ENCODE measurements at places on chromosomes 12 and 14. TPM values are rescaled to one million over a fixed set of nuclear protein-coding genes. Genes with fewer than 3 reads are reported as not detected.

Gene NRL
- total RNA-seq, result 5.0 TPM

Gene GCH1
- total RNA-seq, result 3.8 TPM

Gene RIN3
- total RNA-seq, result 6.6 TPM

Gene MYH6
- 13,240 TPM for total RNA-seq

Gene CLEC4D
- not detected for total RNA-seq

Gene MAP3K9
- total RNA-seq, result 1.6 TPM

Gene GRIP1
- 12.6 TPM for total RNA-seq

Gene PLEK2
- 2.1 TPM for total RNA-seq

Gene CLEC7A
- 7.9 TPM for total RNA-seq

Gene SERPINA5
- total RNA-seq, result 7.7 TPM

DNA sequence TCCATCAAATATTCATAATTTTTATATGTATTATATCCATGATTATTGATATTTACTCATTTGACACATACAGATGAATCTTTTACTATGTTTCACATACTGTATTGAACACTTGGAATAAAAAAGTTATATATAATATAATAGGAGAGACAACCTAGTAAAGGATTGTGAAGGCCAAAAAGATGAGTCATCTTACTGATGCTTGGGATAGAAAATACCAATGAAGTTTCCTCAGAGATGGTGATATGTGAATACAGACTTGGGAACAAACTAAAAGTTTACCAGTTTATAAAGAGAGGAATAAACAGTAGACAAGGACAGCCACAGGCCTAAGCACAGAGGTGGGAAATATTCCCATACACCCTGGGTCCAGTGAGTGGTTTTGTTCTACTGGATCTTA, 743.9 kb upstream of the FLRT2 start:
- no peaks in the 10 kb centered on the region for H3K36me3 ChIP-seq
- H3K27ac ChIP-seq, result no peak overlapping the region
- H3K27me3 ChIP-seq, result no peaks in the 10 kb centered on the region

- no peaks in the 10 kb centered on the region for H3K4me1 ChIP-seq
- DNase-seq, result no peak
- H3K4me3 ChIP-seq, result no peak overlapping the region
- H3K36me3 ChIP-seq, result no peaks in the 10 kb centered on the region
- no peak overlapping the region for H3K27ac ChIP-seq
- H3K27me3 ChIP-seq, result no peaks in the 10 kb centered on the region
Observed at GRCh38 chr12:13961971-13962370, 19.4 kb downstream of the GRIN2B start.

- H3K4me3 ChIP-seq, result no peak overlapping the region
- H3K27me3 ChIP-seq, result no peaks in the 10 kb centered on the region
- no peaks in the 10 kb centered on the region for H3K36me3 ChIP-seq
- no peak overlapping the region for H3K27ac ChIP-seq
- DNase-seq, result no peak
- H3K4me1 ChIP-seq, result no peaks in the 10 kb centered on the region
Observed at GRCh38 chr12:90124289-90124688, 415.7 kb upstream of the ATP2B1 start.

GRCh38 chr12:96338852-96339471, 61.3 kb downstream of the CDK17 start:
- H3K4me3 ChIP-seq, result no peak overlapping the region
- H3K36me3 ChIP-seq, result no peaks in the 10 kb centered on the region
- no peak for DNase-seq
- no peaks in the 10 kb centered on the region for H3K27me3 ChIP-seq
- H3K27ac ChIP-seq, result no peak overlapping the region

DNA sequence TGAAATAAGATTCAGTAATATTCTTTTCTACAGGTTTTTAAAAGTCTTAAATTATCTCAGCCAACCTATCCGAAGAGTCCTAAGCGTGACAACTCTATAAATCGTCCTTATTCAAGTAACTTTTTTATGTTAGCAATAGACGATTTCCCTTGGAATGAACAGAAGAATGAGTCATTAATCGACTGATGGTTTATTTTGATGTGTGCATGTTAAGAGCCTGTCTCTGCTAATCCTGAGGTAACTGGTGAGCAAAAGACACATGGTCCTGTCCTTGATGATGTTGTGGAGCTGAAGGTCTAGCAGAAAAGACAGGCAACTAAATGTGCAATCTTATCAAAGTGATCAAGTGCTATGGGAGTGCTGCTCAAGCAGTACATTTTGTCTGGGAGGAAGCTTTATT, 80.4 kb downstream of the DAAM1 start:
- peaks cover 53% of the 10 kb centered on the region for H3K4me1 ChIP-seq
- H3K36me3 ChIP-seq, result peaks cover 22% of the 10 kb centered on the region
- H3K27ac ChIP-seq, result no peak overlapping the region
- no peak for DNase-seq
- H3K4me3 ChIP-seq, result no peak overlapping the region

GRCh38 chr12:25578411-25579143, 25.5 kb upstream of the LMNTD1 start:
- no peaks in the 10 kb centered on the region for H3K27me3 ChIP-seq
- peaks cover 1% of the 10 kb centered on the region for H3K4me1 ChIP-seq
- no peak for DNase-seq
- H3K36me3 ChIP-seq, result no peaks in the 10 kb centered on the region

DNA sequence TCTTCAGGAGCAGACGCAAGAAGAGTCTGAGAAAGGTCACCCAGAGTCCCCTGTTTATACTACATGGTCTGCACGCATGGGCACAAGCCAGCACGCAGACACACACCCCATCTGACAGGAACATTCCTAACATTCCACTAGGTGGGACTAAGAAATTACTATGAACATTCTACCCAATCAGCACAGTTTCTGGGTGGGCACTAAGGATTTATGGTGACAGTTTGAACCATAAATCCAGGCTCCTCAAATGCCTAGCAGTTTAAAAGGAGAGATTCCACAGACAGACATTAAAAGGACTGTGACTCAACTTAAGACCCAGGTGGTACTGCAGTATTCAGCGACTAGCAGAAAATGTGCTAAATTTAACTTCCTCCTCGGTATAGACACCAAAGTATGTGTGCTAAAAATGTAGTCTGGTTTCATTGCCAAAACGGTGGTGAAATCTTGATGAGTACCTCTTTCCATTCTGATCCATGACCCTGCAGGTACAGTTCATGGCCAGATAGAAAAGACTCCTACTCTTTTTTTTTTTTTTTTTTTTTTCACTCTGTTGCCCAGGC, 16.2 kb downstream of the ABHD4 start:
- H3K4me1 ChIP-seq, result peaks cover 6% of the 10 kb centered on the region
- H3K27ac ChIP-seq, result no peak overlapping the region
- no peak overlapping the region for H3K4me3 ChIP-seq
- no peaks in the 10 kb centered on the region for H3K27me3 ChIP-seq

GRCh38 chr14:59918824-59919569, 947 bp upstream of the LRRC9 start:
- peak overlapping the region; percentile 44 for H3K4me3 ChIP-seq
- no peak overlapping the region for H3K27ac ChIP-seq
- no peaks in the 10 kb centered on the region for H3K27me3 ChIP-seq
- no peaks in the 10 kb centered on the region for H3K36me3 ChIP-seq
- H3K4me1 ChIP-seq, result peaks cover 9% of the 10 kb centered on the region

DNA sequence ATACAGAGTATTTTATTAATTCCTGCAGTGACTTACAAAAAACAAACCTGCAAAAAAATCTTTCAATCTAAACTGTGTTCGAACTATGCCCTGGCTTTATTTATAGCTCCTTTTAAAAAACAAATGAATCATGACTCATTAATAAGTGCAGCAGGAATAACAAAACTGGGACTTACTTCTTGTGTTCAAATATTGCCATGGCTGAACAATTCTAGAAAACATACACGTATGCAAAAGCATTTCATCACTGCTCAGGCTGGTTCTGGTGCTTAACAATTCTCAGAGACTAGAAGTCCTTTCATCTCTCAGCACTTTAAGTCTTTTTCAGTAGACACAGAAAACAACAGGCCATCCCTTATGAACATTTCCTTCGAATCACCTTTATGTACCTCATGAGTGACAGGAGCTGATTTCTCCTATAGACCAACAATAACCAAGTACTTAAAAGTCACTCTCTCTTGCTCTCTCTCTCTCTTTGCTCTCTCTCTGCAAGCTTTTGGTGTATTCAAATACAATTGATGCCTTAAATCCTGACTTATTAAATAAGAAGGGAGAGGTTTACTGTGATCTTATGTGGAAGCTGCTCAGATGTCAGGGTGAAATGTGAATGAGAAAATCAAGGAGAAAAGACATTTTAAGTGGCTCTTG, 268.8 kb downstream of the TTC8 start:
- no peak overlapping the region for H3K27ac ChIP-seq
- no peak for DNase-seq

DNA sequence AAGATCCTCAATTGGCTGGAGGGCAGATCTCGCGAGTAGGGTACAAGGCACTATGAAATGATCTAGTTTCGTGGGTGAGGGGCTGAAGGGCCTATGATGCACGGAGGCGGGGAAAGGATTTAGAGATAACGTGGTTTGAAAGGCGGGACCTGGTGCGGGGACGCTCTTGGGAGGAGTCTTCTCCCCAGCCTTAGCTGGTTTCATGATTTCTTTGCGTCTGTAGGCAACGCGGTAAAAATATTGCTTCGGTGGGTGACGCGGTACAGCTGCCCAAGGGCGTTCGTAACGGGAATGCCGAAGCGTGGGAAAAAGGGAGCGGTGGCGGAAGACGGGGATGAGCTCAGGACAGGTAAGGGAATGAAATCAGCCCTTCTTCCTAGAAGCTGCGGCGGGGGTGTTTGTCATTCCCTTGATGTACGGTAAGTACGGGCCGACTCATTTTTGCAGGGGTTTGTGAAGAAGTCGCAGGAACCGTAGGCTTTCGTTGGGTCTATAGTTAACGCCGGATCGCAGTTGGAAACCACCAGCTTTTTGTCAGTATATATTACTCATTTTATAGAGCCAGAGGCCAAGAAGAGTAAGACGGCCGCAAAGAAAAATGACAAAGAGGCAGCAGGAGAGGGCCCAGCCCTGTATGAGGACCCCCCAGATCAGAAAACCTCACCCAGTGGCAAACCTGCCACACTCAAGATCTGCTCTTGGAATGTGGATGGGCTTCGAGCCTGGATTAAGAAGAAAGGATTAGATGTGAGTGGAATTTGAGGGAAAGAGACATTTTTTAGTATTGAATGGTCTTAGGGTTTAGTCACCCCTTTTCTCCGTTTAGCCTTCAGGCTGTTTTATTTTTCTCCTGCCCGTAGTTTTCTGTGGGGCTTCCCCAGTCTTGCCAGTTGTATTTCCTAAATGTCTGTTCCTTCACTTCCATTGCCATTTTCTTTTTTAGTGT, 602 bp downstream of the APEX1 start:
- H3K36me3 ChIP-seq, result peaks cover 55% of the 10 kb centered on the region
- DNase-seq, result peak; percentile 69
- H3K27me3 ChIP-seq, result no peaks in the 10 kb centered on the region
- peak overlapping the region; percentile 94 for H3K27ac ChIP-seq
- peaks cover 56% of the 10 kb centered on the region for H3K4me1 ChIP-seq
- peak overlapping the region; percentile 81 for H3K4me3 ChIP-seq

- no peak overlapping the region for H3K4me3 ChIP-seq
- DNase-seq, result no peak
- H3K36me3 ChIP-seq, result peaks cover 9% of the 10 kb centered on the region
- H3K4me1 ChIP-seq, result no peaks in the 10 kb centered on the region
- H3K27me3 ChIP-seq, result no peaks in the 10 kb centered on the region
Observed at GRCh38 chr14:63963439-63963838, 110.6 kb downstream of the SYNE2 start.

DNA sequence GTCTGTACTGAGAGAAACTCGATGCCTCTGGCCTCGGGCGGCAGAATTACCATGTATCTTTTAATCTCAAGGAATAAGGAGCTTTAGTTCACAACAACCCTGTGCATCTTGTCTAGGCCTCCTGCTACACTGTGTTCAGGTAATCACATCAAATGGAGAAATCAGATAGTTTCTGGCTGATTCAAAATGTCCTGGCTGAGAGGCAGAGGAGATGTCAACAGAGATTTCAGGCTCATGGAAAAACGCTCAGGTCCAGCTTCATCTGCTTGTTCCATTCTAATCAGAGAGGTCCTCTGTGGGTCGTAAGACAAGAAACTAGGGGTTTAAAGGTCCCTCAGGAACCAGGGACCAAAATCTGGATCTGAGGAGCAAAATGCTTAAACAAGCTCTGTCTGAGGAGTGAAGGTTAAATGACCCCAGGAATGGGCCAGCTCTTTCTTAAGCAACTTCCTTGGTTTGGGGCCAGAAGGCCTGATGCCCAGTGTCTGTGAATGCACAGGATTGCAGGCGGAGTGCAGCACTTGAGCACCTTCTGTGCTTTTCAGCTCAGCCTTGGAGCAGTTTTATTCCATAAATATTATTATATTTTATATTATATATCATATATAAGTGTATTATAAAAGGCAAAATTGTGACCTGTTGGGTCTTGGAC, 170.2 kb upstream of the PRICKLE1 start:
- H3K36me3 ChIP-seq, result no peaks in the 10 kb centered on the region
- H3K4me3 ChIP-seq, result no peak overlapping the region
- H3K27me3 ChIP-seq, result no peaks in the 10 kb centered on the region
- peaks cover 7% of the 10 kb centered on the region for H3K4me1 ChIP-seq

DNA sequence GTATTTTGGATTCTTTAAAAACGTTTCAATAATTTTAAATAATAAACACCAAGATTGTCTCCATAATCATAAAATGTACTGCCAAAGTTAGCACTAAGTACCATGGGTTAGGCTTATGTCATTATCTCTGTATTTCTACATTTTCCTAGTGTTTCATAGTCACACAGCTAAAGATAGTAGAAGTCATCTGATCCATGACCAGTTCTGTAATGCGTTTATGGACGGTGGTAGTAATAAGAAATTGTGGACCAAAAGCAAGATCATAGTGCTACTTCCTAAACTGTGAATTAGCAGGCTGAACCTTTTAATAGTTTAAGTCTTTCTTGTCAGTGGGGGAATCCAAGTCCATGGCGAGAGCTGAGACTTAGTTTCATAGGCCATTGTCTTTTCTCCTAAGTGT, 142.1 kb downstream of the AKAP6 start:
- H3K4me1 ChIP-seq, result no peaks in the 10 kb centered on the region
- no peak for DNase-seq
- H3K27ac ChIP-seq, result peak overlapping the region; percentile 39
- no peak overlapping the region for H3K4me3 ChIP-seq
- no peaks in the 10 kb centered on the region for H3K36me3 ChIP-seq

GRCh38 chr12:4584281-4584680, 22.3 kb downstream of the DYRK4 start:
- no peaks in the 10 kb centered on the region for H3K27me3 ChIP-seq
- H3K4me3 ChIP-seq, result no peak overlapping the region
- no peaks in the 10 kb centered on the region for H3K4me1 ChIP-seq

GRCh38 chr12:13367973-13368372, 171.4 kb downstream of the EMP1 start:
- H3K27me3 ChIP-seq, result no peaks in the 10 kb centered on the region
- DNase-seq, result no peak
- H3K4me3 ChIP-seq, result no peak overlapping the region

DNA sequence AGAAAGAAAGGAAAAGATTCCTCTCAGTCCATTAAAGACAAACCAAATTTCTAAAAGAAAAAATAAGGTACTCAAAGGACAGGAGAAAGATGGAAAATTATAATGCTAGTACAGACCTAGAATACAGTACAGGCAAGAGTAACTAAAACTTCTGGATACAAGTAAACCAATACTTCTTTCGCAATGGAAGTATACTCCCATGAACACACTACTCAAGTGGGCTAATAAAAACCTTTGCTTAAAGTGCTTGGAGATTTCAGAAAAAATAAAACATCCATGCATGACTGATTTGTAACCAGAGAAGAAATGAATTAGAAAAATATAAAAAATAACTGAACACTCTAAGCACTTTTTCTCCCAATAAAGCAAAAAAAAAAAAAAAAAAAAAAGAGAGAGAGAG, 3.5 kb downstream of the ZBTB25 start:
- peaks cover 32% of the 10 kb centered on the region for H3K4me1 ChIP-seq
- DNase-seq, result no peak
- no peak overlapping the region for H3K27ac ChIP-seq
- no peaks in the 10 kb centered on the region for H3K36me3 ChIP-seq

GRCh38 chr12:118925407-118925806, 55.9 kb upstream of the SRRM4 start:
- DNase-seq, result no peak
- no peaks in the 10 kb centered on the region for H3K36me3 ChIP-seq
- H3K4me1 ChIP-seq, result no peaks in the 10 kb centered on the region
- H3K27me3 ChIP-seq, result no peaks in the 10 kb centered on the region
- H3K27ac ChIP-seq, result no peak overlapping the region

Measured in right atrium auricular region (tissue), 2 donors.